ENCODE measurements at places on chromosomes 5 and 9.

- DNase-seq: no peak
These were observed 732.0 kb upstream of the CTNND2 start for GRCh38 chr5:12636209-12636608.

DNA sequence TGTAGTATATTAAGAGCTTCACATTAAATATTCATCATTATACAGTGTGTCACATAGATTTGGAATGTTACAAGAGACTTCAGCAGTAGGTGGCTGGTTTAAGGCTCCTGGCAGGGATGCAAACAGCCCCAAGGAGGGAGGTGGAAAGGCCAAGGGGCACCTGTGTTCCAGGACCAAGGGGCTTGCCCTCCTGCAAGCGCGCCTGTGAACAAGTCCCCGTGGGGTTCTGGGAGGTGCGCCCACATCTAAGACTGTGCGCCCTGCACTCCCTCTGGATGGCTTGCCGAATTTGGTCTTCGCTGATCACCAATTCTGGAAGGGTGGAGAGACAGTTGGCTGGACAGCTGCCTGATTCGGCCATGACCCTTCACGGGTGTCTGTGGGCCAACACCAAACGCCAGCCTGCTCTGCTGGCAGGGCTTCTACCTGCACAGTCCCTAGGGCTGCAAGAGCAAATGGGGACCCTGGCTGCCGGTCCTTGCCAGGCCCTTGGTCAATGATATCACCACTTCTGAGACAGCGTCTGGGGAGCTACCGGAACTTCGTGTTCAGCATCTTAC is 12.1 kb upstream of the SLC25A51 start:
- no peak for DNase-seq

- no peak for DNase-seq
These were observed 298.4 kb downstream of the KCTD16 start for GRCh38 chr5:144469106-144469505.

- DNase-seq: no peak
These were observed 256.3 kb downstream of the NFIB start for GRCh38 chr9:14057368-14058324.

GRCh38 chr9:90029386-90029785 is 424.6 kb downstream of the GADD45G start:
- DNase-seq: no peak

- DNase-seq: peak; percentile 4
These were observed 117.8 kb downstream of the PTTG1 start for GRCh38 chr5:160539431-160539830.

GRCh38 chr9:32728181-32728580 is 55.2 kb upstream of the TMEM215 start:
- no peak for DNase-seq

GRCh38 chr5:109614301-109614700 is 75.4 kb upstream of the MAN2A1 start:
- DNase-seq: no peak

GRCh38 chr9:130244548-130245165 is 20.9 kb upstream of the HMCN2 start:
- no peak for DNase-seq

GRCh38 chr5:156479849-156480248 is 152.9 kb downstream of the SGCD start:
- no peak for DNase-seq

GRCh38 chr9:27471366-27471765 is 52.7 kb upstream of the IFNK start:
- DNase-seq: no peak

DNA sequence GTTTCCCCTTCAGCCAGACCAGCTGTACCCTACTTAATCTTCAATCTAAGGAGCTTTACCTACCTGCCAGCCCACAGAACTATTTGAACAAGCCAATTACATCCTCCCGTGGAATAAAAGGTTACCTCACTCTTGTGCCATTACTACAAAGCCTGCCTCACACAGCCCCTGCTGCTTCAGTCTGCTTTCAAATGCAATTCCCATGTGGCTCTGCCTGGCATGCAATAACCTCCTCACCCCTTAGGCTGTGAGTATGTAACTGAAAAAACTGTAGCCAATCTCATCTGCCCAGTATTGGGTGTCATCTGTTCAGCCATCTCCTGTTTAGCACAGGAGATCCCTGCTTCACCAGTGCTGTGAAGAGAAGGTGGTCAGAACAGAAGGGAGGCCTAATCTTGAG is 6.1 kb upstream of the GCNT1 start:
- no peak for DNase-seq

GRCh38 chr9:15156241-15156640 is 150.8 kb downstream of the TTC39B start:
- no peak for DNase-seq

- DNase-seq: no peak
These were observed 1.3 kb downstream of the NR4A3 start for GRCh38 chr9:99822806-99823591.

- DNase-seq: no peak
These were observed 98.3 kb downstream of the BASP1 start for GRCh38 chr5:17315710-17316221.

GRCh38 chr5:96659170-96659569 is 3.0 kb upstream of the CAST start:
- DNase-seq: no peak

- no peak for DNase-seq
These were observed 1.7 kb downstream of the FOXD1 start for GRCh38 chr5:73446631-73447529.

- DNase-seq: no peak
These were observed 25.1 kb upstream of the FANCC start for GRCh38 chr9:95342571-95342970.

GRCh38 chr9:118321788-118322187 is 617.6 kb downstream of the TLR4 start:
- no peak for DNase-seq

GRCh38 chr5:127958421-127959011 is 125.0 kb upstream of the SLC12A2 start:
- no peak for DNase-seq

All from stimulated activated CD4-positive, alpha-beta T cell treated with anti-CD3 and anti-CD28 coated beads, TNF-alpha, amount 100 ng/mL, for 1 hour (primary cell).